ENCODE measurements at places on chromosomes 1 and 21. TPM values are rescaled to one million over a fixed set of nuclear protein-coding genes. Genes with fewer than 3 reads are reported as not detected.

DNA sequence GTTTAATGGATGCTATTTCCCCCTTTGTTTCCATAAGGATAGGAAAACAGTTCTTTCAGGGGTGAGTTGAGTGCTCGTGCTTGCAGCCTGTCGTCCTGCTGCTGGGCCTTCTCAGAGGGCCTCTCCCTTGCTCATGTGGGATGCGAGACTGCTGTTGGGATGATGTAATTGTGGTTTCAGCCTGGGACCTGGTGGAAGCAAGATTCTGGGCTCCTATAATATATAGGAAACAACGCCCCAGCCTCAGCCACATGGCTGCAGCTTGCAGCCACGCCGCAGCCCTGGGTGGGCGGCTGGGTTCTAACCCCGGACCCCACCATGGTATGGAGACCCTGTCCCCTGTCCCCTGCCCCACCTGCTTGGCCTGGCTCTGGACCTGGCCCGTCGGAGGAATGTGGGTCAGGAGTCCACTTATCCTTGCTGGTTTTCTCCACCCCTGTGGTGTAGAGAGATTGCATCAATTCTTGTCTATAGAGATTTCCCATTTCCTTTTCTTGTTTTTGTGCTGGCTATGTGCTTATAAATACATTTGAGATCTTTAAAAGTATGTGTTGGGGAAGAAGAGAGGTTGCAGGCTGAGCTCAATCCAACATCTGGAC is 357.8 kb downstream of the SIPA1L2 start:
- no peaks in the 10 kb centered on the region for H3K4me1 ChIP-seq
- DNase-seq, result no peak
- H3K4me3 ChIP-seq, result no peak overlapping the region
- 0 out of 2 replicates have a peak, but pooled peaks cover 7% of the 10 kb centered on the region for H3K27me3 ChIP-seq

DNA sequence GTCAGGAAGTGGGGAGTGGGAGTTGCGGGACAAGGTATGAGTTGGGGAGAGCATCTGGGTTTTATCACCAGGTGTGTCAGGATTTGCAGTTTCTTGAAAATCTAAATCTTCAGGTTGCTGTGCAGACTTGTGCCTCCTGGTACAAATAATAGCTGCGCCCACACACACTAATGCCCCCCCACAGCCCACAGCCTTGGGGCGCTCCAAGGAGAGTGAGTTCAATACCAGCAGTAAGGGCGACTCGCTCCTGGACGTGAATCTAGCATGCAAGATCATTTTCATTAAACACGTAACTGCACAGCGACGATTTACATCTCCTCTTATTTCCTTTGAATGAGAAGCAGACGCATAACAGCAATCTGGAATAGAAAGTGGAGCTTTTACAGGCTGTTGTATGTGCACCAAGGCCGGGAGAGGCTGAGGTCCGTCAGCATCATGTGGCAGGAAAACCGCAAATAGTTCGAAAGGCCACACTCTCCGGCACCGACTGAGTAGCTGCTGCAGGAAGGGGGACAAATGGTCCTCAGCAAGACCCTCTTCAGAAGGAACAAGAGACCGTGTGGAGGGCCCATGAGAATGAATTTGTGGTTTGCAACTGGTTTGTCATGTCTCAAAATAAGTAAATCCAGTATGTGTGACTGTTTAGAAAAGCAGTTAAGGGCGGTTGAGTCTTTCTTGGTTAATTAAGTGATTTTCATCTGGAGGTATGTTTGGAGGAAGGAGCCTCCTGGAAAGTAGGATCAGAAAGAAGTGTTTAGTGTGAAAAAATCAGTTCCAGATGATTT is 439.5 kb downstream of the SMYD3 start:
- H3K36me3 ChIP-seq, result no peaks in the 10 kb centered on the region
- H3K27ac ChIP-seq, result peak overlapping the region; percentile 62
- peak overlapping the region; percentile 61 for H3K4me3 ChIP-seq

DNA sequence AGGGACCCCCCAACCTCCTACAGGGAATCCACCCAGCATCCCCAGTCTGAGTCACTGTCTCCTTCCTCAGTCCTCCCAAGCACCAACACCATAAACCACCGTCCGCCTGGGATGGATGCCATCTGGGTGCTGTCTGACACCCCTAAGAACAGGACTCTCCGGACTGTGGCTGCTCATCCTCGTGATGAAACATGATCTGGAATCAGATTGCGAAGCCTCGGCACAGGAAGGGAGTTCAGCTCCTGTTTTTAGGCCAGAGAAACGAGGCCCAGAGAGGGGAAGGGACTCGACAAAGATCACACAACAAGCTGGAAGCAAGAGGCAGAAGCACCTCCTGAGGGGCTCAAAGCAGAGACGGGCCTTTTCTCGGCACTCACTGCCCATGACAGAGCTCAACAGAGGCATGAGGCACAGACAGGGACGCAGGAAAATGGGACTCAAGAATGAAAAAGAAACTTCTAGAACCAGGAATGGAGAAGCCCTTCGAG is 8.4 kb downstream of the KCNN3 start:
- H3K36me3 ChIP-seq, result no peaks in the 10 kb centered on the region
- no peak overlapping the region for H3K4me3 ChIP-seq
- no peaks in the 10 kb centered on the region for H3K4me1 ChIP-seq

DNA sequence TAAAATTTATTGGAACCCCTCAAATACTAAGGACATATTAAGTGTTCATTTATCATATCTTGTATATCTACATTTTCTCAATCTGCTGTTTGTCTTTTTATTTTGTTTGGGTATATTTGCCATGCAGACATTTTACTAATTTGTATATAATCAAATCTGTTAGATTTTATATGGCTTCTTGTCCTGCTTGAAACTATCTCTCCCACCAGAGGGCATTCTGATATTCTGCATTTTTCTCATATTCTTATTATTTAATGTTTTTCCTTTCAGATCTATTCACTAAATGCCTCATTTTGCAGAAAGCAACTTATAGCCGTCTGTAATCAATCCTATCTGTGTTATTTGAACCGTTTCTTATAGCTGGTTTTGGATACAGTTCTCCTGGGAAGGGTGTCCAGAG is 745.5 kb downstream of the LRRIQ3 start:
- DNase-seq, result no peak
- H3K36me3 ChIP-seq, result no peaks in the 10 kb centered on the region
- H3K27me3 ChIP-seq, result no peaks in the 10 kb centered on the region

DNA sequence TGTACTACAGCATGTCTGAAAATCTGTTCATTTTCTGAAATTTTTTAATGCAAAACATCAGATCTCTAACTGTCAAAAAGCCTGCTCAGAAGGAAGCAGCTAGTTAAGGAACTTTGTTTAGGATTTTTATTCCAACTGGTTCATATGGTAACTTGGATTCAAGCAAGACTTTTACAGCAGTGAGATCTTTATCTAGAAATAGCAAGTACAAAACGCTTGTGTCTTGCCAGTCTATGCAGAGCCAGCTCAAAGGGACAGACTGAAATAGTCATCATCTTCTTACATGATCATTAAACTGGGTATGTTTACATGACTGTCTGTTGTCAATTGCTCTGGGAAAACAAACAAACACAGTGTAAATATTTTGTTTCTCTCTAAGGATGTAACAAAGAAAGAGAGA is 37.6 kb downstream of the DDAH1 start:
- H3K27me3 ChIP-seq, result no peaks in the 10 kb centered on the region
- H3K27ac ChIP-seq, result peak overlapping the region; percentile 32
- peaks cover 34% of the 10 kb centered on the region for H3K36me3 ChIP-seq
- H3K4me3 ChIP-seq, result no peak overlapping the region

DNA sequence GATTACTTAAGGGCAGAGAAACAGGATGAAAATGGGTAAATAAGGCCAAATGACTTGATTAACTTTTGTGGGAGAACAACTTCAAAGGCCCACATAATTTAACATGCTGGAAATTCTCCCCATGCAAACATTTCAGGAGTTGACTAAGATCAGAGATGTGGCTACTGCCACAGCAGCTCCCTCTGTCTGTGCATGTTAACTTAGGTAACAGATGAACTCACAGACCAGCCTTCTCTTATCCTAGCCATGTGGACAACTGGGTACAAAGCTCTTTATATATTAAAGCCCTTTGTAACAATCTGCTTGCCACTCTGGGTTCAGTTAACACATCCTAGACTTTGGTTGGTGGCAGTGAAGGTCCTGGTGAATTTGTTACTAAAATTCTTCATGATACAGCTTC is 33.2 kb downstream of the BEND5 start:
- no peak overlapping the region for H3K27ac ChIP-seq
- no peak for DNase-seq
- no peaks in the 10 kb centered on the region for H3K36me3 ChIP-seq
- H3K4me1 ChIP-seq, result no peaks in the 10 kb centered on the region
- H3K4me3 ChIP-seq, result no peak overlapping the region

DNA sequence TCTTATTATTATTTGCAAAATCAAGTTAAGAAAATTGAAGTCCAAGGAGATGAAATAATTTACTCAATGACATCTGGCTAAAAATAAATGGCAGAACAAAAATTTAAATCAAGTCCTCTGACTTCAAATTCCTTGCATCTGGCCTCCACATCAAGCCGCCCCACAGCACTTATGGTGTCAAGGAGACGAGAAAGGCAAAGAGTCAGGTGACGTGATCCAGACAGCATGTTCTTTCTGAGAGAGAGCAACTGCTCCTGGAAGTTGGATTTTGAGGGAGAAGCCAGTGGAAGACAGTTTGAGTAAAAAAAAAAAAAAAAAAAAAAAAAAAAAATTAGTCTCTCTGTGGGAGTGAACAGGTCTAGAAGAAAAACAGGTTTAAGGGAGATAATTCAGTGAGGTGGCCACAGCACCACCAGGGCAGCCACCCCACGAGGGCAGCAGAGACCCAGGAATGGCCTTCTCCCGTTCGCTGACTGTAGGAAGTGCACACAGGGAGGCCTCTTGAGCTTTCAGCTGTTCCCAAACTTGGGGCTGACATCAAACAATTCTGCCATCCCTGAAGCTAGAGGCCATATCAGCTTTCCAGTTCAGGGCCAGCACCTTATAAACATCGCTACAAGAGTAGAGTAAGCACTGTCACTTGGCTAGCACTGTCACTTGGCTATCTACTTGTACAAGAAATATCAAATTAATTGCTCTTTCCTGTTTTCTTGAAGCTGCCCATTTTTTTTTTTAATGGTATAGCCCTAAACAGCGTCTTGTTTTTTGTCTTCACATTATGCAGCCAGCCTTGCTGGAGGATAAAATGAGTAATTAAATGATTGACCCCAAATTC is 7.8 kb downstream of the C1orf162 start:
- peak; percentile 86 for DNase-seq
- H3K27me3 ChIP-seq, result no peaks in the 10 kb centered on the region
- H3K4me1 ChIP-seq, result peaks cover 10% of the 10 kb centered on the region

- H3K4me3 ChIP-seq, result no peak overlapping the region
- no peak overlapping the region for H3K27ac ChIP-seq
- peaks cover 37% of the 10 kb centered on the region for H3K4me1 ChIP-seq
These were observed 35.0 kb downstream of the HMGB4 start for GRCh38 chr1:33898881-33899280.

Gene AADACL4
- not detected for polyA plus RNA-seq

Gene PPIAL4G
- not detected for polyA plus RNA-seq

Gene CFHR1
- polyA plus RNA-seq, result 0.74 TPM

Gene RSPH1
- 0.14 TPM for polyA plus RNA-seq

Gene GSTM2
- 41.2 TPM for polyA plus RNA-seq

Gene TENT5C
- polyA plus RNA-seq, result 0.20 TPM

Gene CLCA2
- polyA plus RNA-seq, result 0.19 TPM

Gene IFI44
- polyA plus RNA-seq, result 1.3 TPM

Measured in GM23248 (cell line).